NCI-H187 treated with DMSO at 0.1 percent for 48 hours (cell line): ENCODE measurements at places on chromosomes 3 and 15.

GRCh38 chr3:197010556-197011351, 18.9 kb downstream of the MELTF start:
- DNase-seq: no peak

GRCh38 chr3:144273601-144274000, 302.0 kb downstream of the DIPK2A start:
- DNase-seq: no peak

GRCh38 chr3:10344147-10344943, 23.4 kb upstream of the SEC13 start:
- DNase-seq: no peak

DNA sequence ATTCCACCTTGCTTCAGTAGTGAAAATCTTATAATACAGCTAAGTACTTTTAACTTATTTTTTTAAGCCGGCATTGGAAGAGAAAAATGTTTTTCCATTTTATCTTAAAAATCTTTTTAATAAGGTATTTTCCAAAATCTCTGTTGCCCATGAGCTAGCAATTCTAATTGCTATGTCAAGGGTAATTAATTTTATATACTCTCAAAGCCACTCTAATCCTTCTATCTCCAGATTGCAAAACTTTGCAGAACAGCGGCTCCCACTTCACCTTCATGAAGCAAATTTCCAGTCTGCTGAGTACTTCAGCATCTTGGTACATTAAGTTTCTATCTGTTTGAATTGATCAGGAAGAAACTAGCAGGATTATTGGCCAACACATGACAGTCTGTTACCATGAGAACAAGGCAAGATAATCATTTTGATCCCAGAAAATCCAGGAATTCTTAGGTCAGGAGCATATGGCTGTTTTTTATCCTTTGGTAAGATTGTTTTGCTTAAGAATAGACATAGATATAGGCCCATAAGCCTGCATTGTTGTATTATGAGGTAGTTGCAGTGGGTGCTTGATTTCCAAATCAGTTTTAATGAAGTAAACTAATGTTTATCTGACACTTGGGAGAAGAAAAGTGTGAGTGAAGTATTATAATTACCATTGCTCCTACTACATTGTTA, 6.0 kb downstream of the TIPARP start:
- no peak for DNase-seq

- no peak for DNase-seq
Measured at GRCh38 chr15:64894395-64895056, 17.2 kb upstream of the ANKDD1A start.
